CD4-positive, CD25-positive, alpha-beta regulatory T cell (primary cell): ENCODE measurements at places on chromosomes 13 and 19. TPM values are rescaled to one million over a fixed set of nuclear protein-coding genes. Genes with fewer than 3 reads are reported as not detected.

Gene HAUS5
- 25.9 TPM for total RNA-seq

Gene MYPOP
- total RNA-seq = 8.7 TPM

Gene FXYD3
- total RNA-seq = not detected

Gene CASP14
- total RNA-seq = not detected

Gene LCP1
- total RNA-seq = 516 TPM

- DNase-seq = no peak
These were observed 16.6 kb upstream of the ATP12A start for GRCh38 chr13:24663586-24663985.

DNA sequence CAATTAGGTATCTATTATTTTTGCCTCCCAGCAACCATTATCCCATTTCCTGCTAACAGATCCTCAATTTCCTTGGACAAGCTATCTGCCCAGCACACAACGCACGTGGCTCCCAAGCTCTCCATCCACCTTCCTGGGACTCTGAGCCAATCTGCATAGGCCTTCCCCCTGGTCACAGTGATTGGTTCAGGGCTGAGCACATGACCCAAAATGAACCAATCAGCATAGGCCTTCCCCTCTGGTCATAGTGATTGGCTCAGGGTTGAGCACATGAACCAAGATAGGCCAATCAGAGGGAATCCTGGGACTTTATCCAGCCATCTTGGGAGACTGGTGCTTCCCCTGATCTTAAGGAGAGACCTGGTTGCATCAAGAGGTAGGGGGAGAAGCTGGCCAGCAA, 5.8 kb downstream of the CPAMD8 start:
- no peak for DNase-seq

DNA sequence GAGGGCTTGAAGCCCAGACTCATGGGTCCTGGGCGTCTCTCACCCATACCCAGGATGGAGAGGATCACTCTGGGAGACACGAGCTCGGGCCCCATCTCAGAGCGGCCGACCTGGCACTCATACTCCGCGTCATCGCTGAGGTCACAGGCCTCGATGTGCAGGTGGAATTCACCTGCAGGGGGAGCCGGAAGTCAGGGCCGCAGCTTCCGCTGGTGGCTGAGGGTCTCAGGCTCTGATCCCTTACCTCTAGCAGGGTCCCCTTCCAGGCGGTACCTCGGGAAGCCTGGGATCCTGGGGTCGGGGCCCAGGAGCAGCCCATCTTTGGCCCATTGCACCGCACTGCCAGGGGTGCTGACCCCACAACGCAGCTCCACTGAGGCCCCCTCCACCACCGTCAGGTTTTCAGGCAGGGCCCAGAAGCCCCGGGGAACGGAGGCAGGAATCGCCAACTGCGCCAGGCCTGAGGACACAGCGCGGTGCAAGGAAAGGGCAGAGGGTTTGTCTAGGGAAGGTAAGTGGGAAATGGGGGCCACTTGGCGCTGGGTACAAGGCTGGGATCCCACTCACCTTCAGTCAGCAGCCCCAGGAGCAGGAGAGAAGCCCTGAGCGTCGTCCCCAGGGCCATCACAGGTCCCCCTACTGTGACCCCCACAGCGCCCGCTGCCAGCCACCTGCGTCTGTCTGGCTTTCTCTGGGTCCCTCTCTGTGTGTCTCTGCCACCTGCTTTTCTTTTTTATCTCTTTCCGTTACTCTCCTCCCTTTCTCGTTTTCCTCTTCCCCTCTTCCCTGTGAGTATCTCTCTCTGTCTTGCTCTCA, 883 bp downstream of the NPHS1 start:
- DNase-seq = no peak

- no peak for DNase-seq
These were observed 685.6 kb upstream of the SLITRK1 start for GRCh38 chr13:84567848-84568247.

DNA sequence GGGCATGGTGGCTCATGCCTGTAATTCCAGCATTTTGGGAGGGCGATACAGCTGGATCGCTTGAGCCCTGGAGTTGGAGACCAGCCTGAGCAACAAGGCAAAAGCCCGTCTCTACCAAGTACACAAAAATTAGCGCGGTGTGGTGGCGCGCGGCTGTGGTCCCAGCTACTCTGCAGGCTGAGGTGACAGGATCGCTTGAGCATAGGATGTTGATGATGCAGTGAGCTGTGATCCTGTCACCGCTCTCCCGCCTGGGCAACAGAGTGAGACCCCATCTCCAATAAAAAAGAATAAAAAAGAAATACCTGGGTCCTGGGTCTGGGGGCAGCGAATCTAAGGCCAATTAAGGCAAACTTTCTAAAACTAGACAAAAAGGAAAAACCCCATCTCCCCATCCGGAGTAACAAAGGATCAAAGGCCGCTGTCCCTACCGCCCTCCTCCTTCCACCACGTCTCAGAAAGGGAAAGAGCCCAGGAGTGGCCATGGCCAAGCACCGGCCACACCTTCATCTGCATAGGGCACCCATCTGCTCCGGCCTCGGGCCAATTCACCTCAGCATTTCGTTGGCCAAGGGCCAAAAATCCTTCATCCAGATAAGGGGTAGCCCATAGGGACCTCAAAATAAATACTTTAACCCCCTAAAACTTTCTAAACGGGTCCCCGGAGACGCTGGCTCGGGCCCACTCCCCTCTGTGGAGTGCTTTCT, 851 bp downstream of the ZNF320 start:
- DNase-seq = no peak

GRCh38 chr19:4579389-4579788, 19.9 kb upstream of the SEMA6B start:
- DNase-seq = no peak

DNA sequence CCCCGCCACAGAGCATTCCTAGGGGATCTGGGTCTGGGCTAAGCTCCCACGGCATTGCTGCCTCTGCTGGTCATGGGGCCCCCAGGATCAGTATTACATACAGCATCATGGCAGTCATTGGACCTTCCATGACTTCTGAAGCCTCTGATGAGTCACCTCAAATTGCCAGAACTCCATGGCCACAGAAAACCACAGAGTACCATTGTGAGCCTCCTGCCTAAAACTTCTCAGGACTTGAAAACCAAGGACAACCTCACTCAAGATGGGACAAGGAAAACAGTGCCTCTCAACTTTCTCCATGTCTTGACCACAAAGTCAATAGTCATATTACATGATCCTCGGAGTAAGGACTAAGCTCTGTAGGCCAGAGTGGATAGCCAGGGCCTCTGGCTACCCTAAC, 306.0 kb downstream of the GPC5 start:
- no peak for DNase-seq

- DNase-seq = no peak
These were observed 4.6 kb upstream of the FFAR3 start for GRCh38 chr19:35353635-35354034.

DNA sequence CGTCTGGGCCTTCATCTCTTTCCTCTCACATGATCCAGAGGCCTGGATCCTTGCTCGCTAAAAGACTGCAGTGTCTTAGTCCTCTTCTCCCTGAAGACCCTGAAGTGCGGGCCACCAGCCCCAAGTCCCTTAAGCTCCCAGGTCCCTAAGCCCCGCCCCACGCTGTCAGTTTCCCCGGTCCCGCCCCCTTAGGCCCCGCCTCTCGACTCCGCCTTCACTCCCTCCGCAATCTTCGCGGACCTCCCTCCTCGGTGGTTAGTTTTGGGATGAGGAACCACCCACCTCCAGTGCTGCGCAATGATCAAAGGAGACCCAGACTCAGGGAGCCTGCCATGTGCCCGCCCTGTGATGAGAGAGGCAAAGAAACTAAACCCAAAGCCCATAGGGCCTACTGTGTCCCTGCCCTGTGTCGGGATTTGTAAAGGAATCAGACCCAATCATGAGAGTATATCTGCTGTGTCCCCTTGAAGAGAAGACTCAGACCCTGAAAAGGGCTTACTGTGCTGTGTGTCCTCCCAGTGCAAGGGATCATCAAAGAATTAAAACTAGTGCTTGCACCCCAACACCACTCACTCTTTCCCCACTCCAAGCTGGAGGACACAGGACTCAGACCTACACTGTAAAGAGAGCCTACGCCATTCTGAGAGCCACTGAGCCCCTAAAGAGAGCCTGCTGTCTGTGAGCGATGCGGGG, 3.0 kb upstream of the COX6B1 start:
- peak; percentile 77 for DNase-seq

GRCh38 chr13:113926951-113927660, 46.8 kb downstream of the C13orf46 start:
- DNase-seq = no peak

DNA sequence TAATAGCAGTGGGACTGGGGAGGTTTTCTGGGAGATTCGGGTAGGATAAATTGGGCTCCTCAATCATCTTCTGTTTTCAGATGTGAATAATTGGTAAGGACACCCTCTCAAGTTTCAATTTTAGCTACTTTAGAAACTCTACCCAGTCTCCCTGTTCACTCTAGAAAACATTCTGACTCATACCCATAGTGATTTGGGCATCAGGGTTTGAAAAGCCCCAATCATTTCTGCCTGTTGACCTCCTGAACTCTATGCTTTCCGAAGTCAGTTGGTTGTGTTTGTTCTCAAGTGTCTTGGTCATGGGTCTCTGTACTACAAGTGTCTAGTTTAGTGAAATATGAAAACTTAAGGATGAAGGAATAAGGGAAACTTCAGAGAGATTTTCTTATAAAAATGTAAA, 911.3 kb upstream of the GPC6 start:
- DNase-seq = no peak

DNA sequence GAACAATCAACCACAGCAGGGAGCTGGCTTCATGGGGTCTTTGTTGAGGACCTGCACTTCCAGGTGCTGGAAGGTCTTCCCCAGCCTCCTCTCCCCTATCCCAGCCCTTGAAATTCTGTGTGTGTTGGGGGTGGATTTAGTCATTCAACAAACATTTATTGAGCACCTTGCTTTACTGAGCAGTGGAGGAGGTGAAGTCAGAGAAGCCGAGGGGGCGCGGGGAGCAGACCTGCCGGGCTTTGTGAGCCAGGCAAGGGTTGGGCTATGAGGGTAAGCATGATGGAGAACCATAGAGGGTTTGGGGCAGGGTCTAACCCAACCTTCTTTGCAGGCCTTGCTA, 3.5 kb upstream of the C19orf85 start:
- DNase-seq = no peak

GRCh38 chr13:95226476-95226875, 74.8 kb downstream of the ABCC4 start:
- DNase-seq = no peak

DNA sequence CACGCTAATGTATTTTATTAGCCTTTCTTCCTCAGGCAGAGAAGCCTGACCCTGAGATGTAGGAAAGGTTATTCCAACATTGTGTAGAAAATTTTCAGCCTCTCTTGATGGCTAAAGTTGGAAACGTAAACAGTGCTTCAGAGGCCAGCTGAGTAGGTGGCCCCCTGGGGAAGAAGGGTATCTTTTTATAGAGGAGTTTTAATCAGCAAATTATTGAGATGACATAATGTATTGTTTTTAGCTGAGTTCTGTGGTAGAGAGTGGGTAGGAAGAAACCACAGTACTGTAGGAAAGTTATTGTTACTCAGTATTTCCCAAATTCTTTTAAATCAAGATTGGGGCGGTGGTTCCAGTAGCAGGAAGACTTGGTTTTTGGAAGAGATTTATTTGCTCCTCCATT, 268.8 kb downstream of the DLEU7 start:
- no peak for DNase-seq
